Glomerular endothelial cell (primary cell): ENCODE measurements at places on chromosomes 16 and 17.

DNA sequence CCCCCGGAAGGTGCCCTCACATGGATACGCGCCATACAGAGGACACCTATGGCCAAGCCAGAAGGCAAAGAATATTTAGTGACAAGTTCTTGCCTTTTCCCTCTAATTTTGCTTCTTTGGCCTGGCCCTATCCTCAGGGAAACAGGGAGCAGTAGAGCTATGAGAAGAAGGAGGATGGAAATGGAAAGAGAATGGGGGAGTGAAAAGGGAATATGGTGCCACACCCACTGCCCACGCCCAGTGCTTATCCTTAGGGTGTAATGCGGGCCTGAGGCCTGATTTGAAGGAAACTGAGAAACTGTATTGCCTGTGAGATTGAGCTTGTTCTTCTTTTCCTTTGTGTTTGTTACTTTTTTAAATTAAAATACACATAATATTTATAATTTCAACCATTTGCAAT is 255.1 kb downstream of the HS3ST3A1 start:
- DNase-seq: no peak

- DNase-seq: no peak
Measured at GRCh38 chr16:75913958-75914357, 187.7 kb upstream of the CPHXL start.

- no peak for DNase-seq
Measured at GRCh38 chr17:81462506-81463125, 50.0 kb downstream of the ACTG1 start.

- no peak for DNase-seq
Measured at GRCh38 chr16:80480664-80481063, 60.1 kb upstream of the DYNLRB2 start.

GRCh38 chr17:2171702-2172076 is 116.8 kb downstream of the HIC1 start:
- DNase-seq: no peak

DNA sequence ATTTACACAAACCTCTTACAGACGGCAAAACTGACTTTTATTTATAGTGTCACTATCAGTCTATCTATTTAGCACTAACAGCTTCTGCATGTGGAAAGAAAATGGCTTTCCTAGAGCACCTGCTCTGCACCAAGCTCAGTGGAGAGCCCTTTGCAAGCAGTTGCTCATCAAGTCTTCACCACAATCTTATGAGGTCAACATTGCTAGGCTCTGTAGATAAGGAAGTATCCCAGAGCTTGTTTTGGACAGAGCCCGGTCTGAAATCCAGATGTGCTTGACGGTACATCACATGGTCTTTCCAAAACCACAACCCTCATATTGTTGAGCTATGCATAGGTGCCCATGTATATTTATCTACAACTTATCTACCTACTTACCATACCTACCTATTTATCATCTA is 572.7 kb upstream of the CDH5 start:
- DNase-seq: no peak

- no peak for DNase-seq
Measured at GRCh38 chr16:54554581-54554980, 268.0 kb upstream of the IRX3 start.

DNA sequence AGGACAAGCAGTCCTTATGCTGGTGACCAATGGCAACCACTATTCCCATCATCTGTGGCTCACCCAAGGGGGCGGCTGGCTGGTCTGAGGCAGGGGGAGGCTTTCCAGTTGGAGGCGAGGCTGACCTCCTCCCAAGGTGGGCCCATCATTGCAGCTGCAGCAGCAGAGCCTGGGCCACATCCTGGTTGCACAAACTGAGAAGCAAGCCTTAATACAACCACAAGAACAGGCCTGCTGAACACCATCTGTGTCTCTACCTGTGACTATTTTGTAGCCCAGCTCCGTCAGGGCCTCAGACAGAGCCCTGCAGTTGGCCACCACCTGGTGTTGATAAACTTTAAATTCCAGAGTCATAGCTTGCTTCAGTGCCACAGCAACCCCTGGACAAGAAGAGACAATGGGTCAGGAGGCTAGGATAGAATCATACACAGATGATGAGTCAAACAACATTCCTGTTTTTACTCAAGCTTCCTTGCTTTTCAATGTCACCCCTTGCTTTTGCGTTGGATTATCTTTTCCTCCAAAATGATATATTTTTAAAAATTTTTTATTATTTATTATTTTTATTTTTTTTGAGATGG is 17.9 kb downstream of the SMCR8 start:
- no peak for DNase-seq

DNA sequence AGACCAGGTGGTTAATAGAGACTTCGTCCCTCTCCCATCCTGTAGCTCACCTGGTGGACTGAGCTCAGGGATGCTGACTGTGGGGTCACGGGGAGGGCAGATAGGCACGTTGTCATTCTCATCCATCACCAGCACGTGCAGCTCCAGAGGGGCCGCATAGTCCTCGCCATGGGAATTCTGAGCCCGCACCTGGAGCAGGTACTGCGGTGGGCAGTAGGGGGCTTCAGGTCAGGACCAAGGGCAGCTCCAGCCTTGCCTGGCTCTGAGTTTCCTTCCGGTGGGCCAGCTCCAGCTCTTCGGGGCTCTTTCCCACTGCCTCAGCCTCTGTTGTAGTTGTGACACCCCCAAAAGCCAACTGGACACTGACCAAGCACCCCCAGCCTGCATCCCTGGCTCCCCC is 5.6 kb downstream of the CDH16 start:
- DNase-seq: no peak

- DNase-seq: no peak
Measured at GRCh38 chr17:51770027-51770759, 388.3 kb downstream of the CA10 start.

GRCh38 chr16:89363621-89364393 is 126.6 kb downstream of the ANKRD11 start:
- DNase-seq: no peak

DNA sequence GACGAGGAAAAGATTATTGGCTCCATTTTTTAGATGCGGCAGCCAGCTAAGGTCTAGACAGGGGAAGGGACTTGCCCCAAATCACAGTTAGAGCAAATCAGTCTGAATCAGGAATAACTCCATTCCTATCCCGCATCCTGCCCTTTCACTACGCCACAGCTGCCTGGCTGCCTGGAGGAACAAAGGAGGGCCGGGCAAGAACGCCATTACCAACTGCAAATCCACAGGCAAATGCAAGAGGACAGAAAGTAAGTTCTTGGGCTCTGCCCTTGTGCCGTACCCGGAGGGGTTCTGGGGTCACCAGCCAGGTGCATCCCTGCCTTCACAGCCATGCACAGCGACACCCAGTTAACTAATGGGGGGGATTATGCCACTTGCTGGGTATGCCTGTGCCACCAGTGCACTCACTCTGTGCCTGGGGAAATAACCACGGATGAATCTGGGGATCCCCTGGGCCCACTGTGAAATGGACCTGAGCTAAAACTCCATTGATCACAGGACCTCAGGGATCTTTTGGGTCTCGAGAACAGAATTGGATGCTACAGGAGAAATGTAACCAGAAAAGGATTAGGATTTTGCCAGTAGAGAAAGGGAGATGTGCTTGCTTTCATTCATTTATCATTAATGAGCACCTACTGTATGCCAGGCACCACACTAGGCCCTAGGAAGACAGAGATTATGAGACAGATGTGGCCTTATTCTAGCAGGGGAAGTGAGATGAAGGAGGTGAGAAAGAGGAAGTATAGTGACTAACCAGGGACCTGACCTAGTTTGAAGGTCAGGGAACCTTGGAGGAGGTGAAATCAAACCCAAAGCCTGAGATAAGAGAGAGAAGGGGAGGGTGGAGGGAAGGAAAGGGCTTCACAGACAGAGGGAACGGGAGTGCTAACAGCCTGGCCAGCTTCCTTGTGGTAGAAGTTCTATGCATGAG is 17.7 kb downstream of the BCL7C start:
- DNase-seq: no peak

DNA sequence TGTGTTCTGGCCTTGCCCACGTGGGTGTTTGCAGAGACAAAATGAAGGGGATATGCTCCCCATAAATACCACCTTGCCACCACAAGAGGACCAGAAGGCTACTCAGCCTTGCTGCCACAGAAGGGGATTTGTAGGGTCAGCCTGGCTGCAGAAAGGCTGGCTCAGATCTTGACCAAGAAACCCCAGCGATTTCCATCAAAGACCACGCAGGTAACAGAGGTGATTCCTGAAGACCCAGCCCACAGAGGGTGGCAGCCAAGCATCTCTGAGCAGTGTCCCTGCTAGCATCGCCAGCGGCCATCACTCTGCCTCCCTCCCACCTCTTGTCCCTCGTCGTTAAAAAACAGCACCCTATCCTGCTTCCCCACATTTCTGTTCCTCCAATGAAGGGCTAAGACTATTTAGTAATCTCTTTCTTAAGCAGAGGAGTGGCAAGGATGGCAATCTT is 54.9 kb downstream of the BEAN1 start:
- no peak for DNase-seq

- no peak for DNase-seq
Measured at GRCh38 chr16:5885521-5885920, 787.9 kb upstream of the EEF2KMT start.

GRCh38 chr17:74957935-74958740 is 14.4 kb downstream of the HID1 start:
- no peak for DNase-seq

DNA sequence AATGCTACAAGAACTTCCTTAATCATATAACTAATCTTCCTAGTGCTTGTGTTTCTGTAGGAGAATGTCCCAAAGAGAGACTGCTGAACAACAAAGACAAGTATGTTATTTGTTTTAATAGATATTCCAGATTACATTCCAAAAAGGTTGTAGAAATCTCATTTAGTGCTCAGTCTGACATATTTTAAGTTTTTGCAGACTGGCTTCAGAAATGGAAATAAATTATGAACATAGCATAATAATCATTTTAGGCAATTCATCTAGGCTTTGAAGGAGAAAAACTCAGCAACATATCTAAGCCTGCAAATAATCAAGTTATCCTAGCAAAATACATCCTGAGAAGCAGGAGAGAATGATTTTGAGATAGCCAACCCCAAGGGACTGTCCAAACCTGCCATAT is 171.6 kb upstream of the CDH5 start:
- no peak for DNase-seq

GRCh38 chr17:1039123-1039507 is 42.2 kb downstream of the TIMM22 start:
- DNase-seq: no peak

DNA sequence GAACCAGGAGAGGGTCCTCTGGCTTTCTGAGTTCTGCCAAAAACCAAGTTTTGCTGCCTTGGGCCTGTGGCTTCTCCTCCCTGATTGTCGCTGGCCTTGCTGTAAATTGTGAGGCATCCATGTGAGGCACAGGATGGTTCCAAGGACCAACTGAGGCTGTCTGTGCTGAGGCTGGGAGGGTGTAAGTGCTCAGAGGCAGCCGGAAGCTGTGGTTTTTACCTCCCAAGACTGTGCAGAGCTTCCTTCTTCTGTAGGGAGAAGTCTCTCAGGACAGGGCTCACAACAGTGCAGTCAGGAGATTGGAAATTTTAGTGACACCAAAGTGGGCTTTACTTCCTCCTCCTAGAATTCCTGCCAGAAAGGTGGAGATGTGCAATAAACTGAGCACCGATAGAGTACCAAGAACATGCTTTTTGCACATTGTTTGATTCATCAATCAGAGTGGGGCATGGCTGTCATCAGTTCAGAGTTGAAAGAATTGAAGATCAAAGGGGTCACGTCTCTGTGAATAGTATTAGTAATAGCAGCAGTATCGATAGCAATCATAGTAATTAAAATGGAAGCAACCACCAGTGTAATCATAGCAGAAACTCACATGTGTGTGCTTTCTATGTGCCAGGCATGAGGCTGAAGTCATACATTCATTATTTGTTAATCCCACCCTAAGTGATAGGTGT is 467.1 kb downstream of the WWOX start:
- DNase-seq: no peak

- no peak for DNase-seq
Measured at GRCh38 chr16:64459402-64459801, 662.5 kb downstream of the CDH11 start.

- DNase-seq: no peak
Measured at GRCh38 chr17:1171953-1172352, 7.8 kb downstream of the ABR start.

- no peak for DNase-seq
Measured at GRCh38 chr17:43599046-43599395, 52.9 kb upstream of the ETV4 start.

DNA sequence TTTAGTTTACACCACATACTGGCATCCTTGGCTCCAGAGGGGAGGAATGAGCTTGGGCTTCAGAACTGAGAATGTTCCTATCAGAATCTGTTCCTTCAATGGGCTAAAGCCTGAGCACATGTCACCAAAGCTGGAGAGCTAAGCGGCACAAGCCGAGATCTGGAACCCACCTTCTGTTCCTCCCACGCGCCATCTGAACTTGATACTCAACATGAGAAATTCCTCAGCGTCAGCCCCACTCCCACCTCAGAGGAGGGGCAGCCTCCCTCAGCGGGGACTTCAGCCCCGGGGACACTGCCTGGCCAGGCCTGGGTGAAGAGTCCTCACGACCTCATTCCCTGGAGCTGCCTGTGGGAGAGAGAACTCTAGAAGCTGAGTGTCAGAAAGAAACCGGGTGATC is 22.8 kb upstream of the SLC47A1 start:
- DNase-seq: no peak

GRCh38 chr17:61139219-61139618 is 260.4 kb upstream of the TBX2 start:
- no peak for DNase-seq

GRCh38 chr16:87344931-87345631 is 27.9 kb upstream of the C16orf95 start:
- DNase-seq: no peak

DNA sequence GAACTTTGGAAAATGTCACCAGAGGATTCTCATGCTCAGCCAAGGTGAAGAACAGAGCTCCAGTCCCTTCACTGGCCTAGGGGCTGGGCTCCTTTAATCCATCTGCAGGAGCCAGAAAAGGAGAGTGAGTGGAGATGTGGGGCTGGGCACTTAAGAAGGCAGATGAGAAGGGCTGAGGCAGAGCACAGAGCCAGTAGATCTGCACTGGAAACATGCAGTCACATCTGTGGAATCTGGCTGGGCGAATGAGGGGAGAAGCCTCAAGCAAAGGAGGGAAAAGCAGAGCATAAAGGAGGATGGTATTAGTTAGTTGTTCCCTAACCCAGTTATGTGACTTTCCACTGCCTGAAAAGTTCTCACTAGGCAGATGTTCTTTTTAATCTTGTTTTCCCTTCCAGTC is 50.4 kb upstream of the BCAR1 start:
- no peak for DNase-seq

DNA sequence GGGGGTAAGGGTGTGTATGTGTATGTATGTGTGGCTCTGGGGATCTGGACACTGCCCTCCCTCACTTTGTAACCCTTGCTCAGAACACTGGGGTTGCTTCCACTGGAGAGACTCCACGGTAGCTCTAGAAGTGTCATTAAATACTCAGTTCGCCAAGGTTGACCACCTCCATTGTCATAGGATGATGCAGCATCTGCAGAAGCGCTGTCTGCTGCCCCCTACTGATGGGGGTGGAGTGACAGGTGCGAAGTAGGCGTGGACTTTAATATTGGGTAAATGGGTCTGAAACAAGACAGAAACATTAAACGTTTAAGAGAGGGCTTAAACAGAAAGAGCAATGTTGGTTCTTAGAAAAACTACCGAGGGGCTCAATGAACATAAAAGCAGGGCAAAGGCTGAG is 35.5 kb upstream of the STAC2 start:
- DNase-seq: no peak
